Occipital lobe (tissue), 3 donors: ENCODE measurements at places on chromosomes 16 and 17.

DNA sequence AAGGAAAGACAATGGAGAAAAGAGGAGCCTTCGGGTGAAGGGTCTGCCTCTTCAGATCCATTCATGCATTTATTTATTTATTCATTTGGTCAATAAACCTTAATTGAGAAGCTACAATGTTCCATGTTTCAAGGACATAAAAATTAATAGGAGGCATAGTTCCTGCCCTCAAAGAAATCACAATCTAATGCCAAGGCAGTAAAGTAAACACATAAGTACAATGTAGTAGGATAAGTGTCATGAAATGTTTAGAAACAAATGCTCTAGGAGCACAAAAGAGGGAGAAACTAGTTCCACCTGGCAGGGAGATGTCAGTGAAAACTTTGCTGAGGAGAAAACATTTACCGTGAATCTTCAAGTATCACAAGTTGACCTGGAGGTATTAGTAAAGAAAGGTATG lies 103.5 kb upstream of the NOG start:
- no peak for DNase-seq

GRCh38 chr16:80176114-80176513 lies 364.7 kb upstream of the DYNLRB2 start:
- DNase-seq = no peak

- DNase-seq = no peak
Observed at GRCh38 chr17:59767176-59767575, 59.7 kb downstream of the VMP1 start.

DNA sequence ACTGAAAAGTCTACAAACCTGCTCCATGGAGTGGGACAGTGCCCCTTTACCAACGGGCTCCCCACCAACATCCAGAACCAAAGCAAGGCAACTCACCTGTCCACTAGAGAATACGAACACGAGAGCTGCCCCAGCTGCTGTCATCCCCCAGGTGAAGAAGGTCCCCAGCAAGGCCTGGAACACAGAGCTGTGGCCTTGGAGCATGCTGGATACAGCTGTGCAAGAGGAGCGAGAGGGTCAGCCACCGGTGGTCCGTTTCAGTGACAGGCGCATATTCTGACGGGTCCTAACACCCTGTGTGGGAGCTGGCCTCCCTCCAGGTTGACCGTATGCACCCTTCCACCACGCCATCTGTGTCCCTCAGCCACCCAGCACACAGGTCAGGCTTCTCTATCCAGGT lies 3.9 kb downstream of the SLC39A11 start:
- no peak for DNase-seq

- no peak for DNase-seq
Observed at GRCh38 chr16:81669473-81670350, 109.4 kb upstream of the PLCG2 start.

- DNase-seq = no peak
Observed at GRCh38 chr16:3173892-3174617, 13.9 kb upstream of the OR1F1 start.

GRCh38 chr16:30927789-30928378 lies 4.5 kb downstream of the FBXL19 start:
- peak; percentile 69 for DNase-seq

DNA sequence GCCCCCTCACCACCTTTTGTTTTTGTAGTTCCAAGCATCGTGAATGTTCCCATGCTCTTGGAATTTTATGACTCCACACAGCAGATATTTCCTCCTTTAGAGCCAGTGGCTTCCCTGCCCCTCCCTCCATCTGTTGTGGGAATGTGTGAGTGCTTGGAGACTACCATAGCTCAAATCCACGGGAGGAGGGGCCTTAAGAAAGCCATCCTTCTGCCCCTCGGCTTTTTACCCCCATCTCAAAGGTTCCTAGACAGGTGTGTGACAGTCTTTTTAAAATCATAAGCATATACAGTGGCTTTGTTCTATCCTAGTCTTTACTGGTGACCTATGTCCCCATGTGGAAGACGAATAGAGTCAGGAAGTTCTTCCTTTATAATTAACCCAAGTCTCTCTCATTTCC lies 47.2 kb downstream of the YPEL2 start:
- no peak for DNase-seq

GRCh38 chr17:28615260-28615940 lies 1.4 kb upstream of the RSKR start:
- no peak for DNase-seq

DNA sequence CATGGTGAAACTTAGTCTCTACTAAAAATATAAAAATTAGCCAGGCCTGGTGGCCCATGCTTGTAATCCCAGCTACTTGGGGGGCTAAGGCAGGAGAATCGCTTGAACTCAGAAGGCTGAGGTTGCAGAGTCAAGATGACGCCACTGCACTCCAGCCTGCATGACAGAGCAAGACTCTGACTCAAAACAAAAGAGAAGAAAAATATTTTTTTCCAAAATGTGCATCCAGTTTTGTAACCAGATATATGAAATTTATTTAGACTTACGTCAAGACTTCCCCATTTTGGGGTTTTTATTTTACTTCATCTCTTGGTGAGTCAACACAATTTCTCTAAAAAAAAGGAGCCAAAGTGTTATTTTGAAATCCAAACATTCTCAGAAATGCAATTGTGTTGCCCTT lies 5.5 kb upstream of the TM4SF5 start:
- no peak for DNase-seq

GRCh38 chr17:21376081-21376758 lies at the start of gene KCNJ12:
Gene KCNJ12, plus strand, starts transcription at chr17:21376357. Its CDS starts 38,986 bp downstream, at chr17:21415343.
- DNase-seq = peak; percentile 35

DNA sequence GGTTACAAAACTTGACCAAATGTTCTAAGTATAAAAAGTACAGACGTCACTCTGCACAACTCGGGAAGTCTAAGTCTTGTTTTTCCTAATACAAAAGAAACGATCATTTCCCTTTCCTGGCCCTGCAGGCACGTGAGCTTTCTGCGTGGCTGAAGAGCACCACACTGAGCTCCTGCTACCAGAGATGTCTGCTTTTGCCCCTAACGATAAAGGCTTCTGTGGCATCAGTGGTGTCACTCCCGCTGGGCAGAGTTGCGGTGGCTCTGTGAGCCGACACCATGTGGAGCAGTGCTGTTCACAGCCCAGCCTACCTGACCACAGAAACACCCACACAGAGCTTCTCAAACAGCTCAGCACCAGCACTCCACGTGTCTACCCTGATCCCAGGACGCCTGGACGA lies 20.5 kb downstream of the EMC8 start:
- DNase-seq = no peak

DNA sequence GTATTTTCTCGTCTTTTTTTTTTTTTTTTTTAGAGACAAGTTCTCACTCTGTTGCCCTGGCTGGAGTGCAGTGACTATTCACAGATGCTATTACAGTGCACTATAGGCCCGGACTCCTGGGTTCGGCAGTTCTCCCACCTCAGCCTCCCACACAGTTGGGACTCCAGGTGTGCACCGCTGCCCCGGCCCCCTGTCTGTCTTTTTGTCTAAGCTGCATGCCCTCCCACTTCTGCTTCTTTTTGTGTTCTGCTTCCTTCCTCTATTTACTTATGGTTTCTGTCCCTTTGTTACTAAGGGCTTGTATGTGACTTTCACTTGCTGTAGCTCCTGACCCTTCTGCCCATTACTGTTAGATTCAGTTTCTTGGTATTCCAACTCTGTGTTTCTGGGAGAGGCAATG lies 20.5 kb downstream of the SLC7A6 start:
- no peak for DNase-seq

- no peak for DNase-seq
Observed at GRCh38 chr16:10933865-10934264, 8.4 kb downstream of the DEXI start.

GRCh38 chr17:76585033-76585648 lies 519 bp downstream of the ST6GALNAC2 start:
- DNase-seq = no peak

- no peak for DNase-seq
Observed at GRCh38 chr17:5272322-5272721, 9.8 kb upstream of the RABEP1 start.

DNA sequence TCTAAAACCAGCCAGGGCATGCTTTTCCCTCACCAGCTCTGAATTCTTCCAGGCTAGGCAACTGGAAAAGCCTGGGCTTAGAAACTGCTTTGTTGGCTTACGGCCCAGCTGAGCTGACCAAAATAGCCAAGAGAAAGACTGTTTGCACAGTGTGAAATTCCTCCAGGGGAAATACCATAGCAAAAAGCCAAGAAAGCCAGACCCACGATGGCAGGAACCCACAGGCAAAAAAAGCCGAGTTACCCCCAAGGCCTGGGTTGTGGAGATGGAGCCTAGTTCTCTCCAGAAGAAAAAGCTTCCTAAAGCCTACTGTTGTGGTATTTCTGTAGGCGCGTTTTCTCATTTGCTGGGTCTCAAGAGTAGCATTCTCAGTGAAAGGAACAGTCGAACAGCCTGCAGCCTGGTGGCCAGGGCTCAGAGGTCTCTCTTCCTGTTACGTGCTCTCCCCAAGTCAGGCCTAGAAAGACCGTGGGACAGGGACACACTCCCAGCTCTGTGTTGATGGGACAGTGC lies 9.2 kb downstream of the SP2 start:
- peak; percentile 64 for DNase-seq

- DNase-seq = no peak
Observed at GRCh38 chr17:32461853-32462617, 17.7 kb downstream of the PSMD11 start.

- DNase-seq = no peak
Observed at GRCh38 chr17:57211543-57211942, 44.8 kb upstream of the MSI2 start.

GRCh38 chr16:35194681-35195080 lies 1735.3 kb downstream of the TP53TG3F start:
- no peak for DNase-seq

GRCh38 chr17:31095236-31096105 lies 694 bp downstream of the NF1 start:
- DNase-seq = no peak

DNA sequence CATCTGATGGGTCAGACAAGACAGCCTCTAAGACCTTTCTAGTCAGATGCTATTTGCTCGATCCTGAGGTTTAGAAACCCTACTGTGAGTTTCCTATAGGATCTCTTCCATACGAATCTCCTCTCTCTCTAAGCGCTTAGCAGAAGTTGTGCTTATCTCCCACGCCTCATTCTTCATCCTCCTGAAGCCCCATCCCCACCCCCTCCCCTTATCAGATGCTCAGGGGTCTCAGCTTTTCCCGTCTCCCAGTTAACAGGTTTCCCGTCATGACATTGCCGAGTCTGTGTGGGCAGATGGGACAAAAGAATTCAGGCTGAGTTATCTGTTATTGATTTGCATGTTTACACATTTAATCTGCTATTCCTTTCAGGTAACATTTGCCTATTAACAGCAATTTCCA lies 99.0 kb upstream of the PIRT start:
- no peak for DNase-seq

DNA sequence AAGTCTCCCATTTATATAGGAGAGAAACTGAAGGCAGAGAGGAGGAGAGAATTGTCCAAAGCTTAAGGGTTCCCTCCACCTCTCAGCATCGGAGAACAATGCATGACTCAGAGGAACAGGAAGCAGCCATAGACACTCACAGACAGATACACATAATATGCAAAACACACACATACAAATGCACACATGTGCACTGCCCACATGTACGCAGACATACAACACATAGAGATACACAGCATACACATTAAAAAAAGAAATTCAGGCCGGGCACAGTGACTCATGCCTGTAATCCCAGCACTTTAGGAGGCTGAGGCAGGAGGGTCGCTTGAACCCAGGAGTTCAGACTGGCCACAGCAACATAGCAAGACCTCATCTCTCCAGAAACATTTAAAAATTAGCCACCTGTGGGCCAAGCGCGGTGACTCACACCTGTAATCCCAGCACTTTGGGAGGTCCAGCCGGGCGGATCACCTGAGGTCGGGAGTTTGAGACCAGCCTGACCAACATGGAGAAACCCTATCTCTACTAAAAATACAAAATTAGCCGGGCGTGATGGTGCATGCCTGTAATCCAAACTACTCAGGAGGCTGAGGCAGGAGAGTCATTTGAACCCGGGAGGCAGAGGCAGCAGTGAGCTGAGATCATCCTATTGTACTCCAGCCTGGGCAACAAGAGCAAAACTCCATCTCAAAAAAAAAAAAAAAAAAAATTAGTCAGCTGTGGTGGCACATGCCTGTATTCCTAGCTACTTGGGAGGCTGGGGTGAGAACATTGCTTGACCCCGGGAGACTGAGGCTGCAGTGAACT lies 11.3 kb downstream of the ERAL1 start:
- DNase-seq = no peak
